ENCODE measurements at places on chromosomes 1 and 21.

- peak; percentile 97 for DNase-seq
Observed at GRCh38 chr1:11099310-11100148, at the start of gene EXOSC10. TSS of gene EXOSC10 (minus strand) at chr1:11099869. CDS start at chr1:11099831, 38 bp downstream.

DNA sequence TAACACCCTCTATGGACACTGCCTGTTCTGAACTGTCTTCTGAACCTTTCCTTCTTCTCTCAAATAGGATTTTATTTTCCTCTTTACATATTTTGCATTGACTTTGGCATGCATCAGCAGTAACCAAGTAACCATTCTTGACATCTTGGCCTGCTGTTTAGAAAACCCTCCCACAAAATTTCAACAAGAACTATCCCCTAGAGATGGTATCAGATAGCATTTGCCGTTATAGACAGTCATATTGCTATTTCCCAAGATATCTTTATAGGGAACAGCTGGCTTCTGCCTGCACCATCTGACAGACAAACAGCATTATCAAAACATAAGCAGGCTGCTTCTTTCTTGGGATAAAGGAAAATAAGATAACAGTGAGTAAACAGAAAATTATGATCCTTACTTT lies 54.7 kb downstream of the LHX8 start:
- DNase-seq: no peak

DNA sequence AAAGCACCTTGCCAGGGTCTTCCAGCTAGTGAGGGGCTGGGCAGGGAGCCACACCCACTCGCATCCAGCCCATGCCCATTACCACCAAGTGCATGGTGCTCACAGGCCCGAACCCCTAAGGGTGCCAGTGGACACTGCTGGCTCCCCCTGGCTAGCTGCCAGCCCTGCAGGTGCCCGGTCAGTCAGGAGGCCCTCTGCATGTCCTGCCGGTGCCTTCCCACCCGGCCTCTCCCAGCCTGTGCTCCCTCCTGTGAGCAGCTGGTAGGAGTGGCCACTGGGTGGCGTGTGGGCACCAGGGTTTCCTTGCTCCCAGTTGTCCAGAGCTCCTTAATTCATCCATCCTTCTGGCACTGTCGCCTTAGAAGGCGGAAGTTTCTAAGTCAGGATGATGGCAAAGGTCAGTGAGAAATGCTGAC lies 33.4 kb downstream of the QSOX1 start:
- DNase-seq: peak; percentile 40

- no peak for DNase-seq
Observed at GRCh38 chr1:57003398-57004139, 37.8 kb upstream of the C8B start.

GRCh38 chr1:10904396-10905358 lies 107.8 kb upstream of the TARDBP start:
- DNase-seq: no peak

- peak; percentile 91 for DNase-seq
Observed at GRCh38 chr1:44377925-44378784, 23.1 kb upstream of the ERI3 start.

- DNase-seq: no peak
Observed at GRCh38 chr1:153796786-153797659, 21.8 kb downstream of the SLC27A3 start.

DNA sequence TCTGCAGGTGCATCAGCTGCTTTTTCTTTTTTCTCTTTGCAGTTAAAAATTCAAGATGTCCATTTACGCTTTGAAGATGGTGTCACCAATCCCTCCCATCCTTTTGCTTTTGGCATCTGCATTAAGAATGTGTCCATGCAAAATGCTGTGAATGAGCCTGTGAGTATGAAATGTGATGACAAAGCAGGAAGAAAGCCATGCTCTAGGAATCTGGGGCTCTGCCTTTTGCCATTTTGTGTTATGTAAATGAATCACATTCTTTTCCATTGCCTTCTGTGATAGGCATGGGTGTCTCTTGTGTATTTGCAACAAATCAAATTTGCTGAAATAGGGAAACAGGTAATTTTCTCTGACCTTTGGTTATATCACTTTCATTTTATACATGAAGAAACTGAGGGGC lies 19.4 kb downstream of the VPS13D start:
- no peak for DNase-seq

DNA sequence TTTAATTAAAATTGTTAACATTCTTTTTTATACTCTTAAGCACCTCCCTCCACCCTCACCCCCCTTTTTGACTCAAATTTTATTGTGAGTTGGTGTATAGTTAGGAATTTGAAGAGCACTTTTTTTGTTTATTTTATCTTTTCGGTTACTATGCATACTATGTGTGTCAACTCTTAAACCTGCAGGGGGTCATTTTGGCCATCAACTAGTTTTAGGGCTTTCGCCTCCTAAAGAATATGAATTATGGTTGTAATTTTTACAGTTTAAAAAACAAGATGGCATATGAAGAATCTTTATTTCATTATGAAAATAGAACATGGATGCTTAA lies 9.7 kb downstream of the BACH1 start:
- DNase-seq: no peak

DNA sequence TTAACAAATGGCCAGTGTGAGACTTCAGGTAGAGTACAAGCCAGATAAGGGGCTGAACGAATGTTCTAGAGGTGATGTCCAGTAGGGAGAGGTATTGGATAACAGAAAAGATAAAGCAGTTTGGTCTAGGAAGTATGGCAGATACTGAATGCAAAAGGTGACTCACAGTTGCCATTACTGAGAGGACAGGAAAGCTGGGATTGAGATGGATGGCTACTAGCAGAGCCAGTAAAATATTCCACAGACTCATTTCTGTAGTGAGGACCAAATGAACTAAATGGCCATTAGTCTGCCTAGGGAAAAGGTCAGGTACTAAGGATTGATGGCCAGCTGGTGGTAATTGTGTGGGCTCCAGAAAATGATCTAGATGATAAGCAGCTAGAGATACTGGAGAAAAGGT lies 11.5 kb downstream of the MACO1 start:
- DNase-seq: no peak

DNA sequence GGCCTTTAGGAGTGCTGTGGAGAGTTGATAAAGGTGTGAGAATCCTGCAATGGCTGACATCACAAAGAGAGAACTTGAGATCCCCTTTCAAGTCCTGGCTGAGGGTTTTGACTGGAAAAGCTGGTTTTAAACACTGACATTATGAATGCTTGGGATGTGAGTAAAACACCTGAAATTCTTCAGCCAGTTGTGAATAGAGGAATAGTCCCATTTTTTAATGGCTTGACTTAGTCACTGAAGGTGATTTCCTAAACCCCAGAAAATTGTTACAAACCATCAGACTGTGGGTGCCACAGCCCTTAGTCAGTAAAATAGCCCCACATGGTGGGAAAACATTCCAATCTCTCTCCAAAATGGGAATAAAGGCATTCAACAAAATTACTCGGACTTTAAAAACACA lies 107.7 kb upstream of the LMO4 start:
- no peak for DNase-seq

DNA sequence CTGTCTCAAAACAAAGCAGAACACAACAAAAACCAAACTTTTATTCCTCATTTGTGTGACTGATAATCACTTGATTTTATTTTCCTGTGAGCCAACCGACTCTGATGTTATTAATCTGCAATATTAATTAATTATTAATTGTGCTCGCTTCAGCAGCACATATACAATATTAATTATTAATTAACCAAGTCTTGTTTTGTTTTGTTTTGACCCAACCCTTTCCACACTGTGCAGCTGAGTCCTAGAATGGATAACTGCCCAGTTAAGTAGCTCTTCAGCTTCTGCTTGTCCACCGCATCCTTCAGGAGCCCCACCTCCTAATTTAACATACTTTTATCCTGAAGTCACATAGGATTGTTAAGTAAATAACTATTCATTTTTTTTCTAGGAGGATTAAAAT lies 47.4 kb upstream of the EXO1 start:
- DNase-seq: no peak

DNA sequence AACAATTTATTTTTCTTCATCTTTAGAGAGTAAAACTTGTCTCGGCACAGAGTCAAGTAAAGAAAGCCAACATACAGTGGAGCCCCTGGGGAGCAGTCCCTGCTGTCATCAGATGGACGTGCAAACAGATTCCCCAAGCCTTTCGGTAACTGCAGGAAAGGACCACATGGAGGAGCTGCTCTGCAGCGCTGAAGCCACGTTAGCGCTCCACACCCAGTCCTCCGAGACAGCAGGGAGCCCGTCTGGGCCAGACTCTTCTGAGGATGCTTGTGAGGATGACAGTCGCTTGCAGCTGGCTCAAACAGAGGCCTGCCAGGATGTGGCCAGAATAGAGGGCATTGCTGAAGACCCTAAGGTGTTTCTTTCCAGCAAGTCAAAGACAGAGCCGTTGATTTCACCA lies 77.1 kb upstream of the SCCPDH start:
- no peak for DNase-seq

- peak; percentile 34 for DNase-seq
Observed at GRCh38 chr1:46131712-46132528, 509 bp downstream of the PIK3R3 start.

DNA sequence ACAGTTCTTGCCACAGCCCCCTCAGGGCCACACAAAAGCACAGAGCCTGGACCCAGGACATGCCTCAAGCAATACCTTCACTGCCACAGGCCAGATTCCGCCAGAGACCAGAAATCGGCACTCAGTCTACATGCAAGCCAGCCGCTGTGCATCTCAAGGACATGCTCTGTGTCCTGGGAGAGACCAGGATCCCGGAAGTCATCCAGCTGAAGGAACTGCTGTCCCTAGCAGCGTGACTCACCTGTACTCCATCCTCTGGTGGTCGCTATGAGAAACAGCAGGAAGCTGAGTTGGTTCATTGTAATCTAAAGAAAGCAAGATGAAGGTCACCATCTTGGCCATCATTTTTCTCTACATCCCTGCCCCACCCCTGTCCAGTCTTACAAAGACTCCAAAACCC lies 401 bp downstream of the ITLN1 start:
- no peak for DNase-seq

DNA sequence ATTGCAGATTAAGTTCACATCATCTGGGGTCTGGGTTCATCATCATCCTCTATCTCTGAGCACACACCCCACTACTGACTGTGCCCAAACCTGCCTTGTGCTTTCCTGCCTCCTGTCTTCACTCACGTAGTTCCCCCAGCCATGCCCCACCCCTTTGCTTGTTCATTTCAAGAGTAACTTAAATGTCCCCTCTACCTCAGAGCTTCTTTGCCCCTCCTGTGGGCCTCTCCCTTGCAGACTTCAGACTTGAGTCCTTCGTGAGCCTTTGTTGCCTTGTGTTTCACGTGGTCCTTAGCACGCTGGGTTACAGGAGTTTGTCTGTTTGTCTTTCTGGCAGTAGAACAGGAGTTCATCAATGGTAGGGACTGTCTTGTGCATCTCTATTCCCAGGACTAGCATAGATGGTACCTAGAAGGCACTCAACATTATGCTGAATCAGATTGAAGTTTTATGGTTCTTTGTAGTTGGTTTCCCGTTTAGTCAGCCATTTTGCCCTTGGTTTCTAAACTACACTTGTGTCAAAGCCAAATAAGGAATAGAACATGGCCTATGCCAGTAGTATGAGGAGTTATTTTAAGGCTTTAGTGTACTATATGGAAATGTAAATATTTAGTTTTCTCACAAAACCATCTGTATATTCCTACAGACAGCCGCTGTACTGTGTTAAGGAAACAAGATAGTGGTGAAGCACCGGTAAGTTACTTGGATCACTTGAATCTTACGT lies 86.2 kb downstream of the TTC3 start:
- no peak for DNase-seq

DNA sequence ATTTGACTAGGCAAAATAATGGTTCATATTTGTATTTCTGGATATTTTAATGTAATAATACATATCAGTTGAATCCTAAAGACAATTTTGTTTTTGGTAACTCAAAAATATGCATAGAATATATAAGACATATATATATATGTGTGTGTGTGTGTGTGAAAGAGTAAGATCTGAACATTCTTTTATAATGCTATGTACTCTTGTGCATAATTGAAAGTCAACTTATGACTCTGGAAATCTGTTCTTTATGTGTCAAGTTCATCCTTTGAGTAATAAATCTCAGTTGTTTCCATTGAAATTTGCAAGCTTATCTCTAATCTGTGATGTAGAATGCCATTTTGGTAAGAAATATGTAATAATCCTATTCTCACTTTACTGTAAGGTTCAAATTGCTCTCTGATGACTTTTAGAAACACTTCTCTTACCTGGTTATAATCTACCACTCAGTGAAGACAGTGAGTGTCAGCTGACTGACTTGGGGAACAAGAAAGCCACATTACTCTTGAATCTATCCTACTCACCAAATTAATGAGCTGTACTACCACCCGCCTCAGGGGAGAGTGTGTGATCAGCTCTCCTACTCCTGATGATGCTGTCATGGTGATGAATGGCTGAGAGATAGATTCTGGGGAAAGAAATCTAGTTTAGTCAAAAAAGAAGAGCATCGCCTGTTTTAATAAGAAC lies 15.0 kb upstream of the NEK7 start:
- DNase-seq: no peak

DNA sequence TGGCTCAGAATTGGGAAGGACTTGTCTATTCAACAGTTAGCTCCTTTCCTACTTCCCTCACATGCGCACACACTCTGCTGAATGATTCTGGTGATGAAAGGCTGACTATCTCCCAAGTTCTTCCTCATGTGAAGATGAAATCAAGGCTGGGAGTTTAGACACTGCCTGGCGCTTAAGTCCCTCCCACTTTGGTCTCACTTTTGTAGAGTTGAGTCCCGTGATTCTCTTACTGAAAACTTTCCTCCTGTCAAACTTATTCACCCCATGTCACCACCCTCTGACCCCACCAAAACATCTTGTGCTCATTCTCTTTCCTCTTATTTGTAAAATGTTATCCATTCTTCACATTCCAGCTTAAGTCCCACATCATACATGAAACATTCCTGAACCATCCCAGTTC lies 8.4 kb upstream of the MRPS6 start:
- DNase-seq: no peak

GRCh38 chr1:179707406-179707805 lies 35.7 kb upstream of the FAM163A start:
- no peak for DNase-seq

- no peak for DNase-seq
Observed at GRCh38 chr1:53309802-53310201, 18.1 kb downstream of the LRP8 start.

GRCh38 chr1:27858949-27859576 lies 13.3 kb upstream of the THEMIS2 start:
- DNase-seq: no peak

- DNase-seq: no peak
Observed at GRCh38 chr1:62407398-62408009, 29.3 kb upstream of the USP1 start.

DNA sequence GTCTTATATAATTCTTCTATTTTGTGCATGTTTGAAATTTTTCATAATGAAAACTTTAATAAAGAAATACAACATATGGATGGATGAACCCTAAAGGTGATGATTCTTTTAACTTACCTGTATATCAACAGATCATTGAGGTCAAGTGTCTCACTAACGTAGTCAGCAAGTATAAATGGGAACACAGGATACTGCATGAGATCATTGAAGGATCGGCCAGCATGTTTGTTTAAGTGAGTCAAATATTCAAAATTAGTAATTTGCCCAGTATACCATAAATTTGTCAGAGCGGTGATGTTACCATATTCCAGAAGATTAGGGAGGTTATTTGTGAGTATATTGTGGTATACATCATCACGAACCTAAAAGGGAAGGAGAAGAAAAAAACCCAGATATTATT lies 71.0 kb upstream of the GNG4 start:
- DNase-seq: no peak

Data from NCI-H510A (cell line).